ENCODE measurements at places on chromosomes 2 and 18.
A peak's percentile ranks its signal among the peaks of the same experiment; 100 is the strongest.

DNA sequence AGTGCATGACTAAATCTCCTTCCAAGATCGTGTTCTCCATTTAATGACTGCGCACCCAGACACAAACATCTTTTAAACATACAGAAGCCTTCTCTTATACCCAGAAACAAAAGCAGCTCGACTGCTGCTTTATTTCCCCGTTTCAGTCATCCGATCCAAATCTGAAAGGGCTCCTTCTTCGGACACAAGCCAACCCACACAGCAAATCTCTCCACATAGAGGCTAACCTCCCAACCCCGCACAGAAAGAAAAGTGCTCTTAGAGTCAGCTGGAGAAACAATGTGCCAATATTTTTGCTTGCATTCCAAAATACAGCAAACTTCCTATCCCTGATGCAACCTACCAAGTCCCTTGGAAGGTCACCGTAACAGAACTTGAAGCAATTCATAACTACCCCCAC lies 29.1 kb downstream of the GAREM1 start:
- DNase-seq: no peak

GRCh38 chr2:145484448-145485097 lies 964.7 kb upstream of the ZEB2 start:
- DNase-seq: no peak

DNA sequence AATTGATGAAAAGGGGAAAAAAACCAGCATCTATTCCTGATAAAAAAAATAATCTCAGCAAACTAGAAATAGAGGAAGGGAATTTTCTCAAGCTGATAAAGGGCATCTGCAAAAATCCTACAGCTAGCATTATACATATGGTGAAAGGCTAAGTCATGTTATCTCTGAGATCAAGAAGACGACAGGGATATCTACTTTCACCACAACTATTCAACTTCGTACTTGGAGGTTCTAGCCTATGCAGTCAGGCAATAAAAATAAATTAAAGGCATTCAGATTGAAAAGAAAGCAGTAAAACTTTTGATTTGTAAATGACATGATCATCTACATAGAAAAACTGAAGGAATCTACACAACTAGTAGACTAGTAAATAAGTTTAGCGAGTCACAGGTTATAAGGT lies 58.2 kb downstream of the CAB39 start:
- DNase-seq: no peak

DNA sequence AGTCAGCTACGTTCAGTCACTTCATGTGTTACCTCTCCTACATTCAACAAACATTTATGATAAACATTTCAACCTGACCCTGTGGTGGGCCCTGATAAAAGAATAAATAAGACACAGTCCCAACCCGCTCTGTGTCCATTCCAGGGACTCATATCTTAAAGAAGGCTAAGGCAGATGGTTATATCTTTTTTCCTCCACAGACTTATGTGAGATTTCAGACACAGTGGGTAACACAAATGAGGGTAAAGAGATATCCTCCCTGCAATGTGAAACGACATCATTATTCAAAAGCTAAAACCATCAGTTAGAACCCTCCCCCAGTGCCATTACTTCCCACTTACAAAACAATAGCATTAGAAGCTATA lies 11.1 kb upstream of the HNRNPLL start:
- no peak for DNase-seq

- DNase-seq: peak; percentile 9
These were observed 65.6 kb downstream of the NOL4 start for GRCh38 chr18:34158881-34159690.

- no peak for DNase-seq
These were observed 79.5 kb upstream of the ODC1 start for GRCh38 chr2:10527585-10527984.
